ENCODE measurements at places on chromosomes 12 and 14. TPM values are rescaled to one million over a fixed set of nuclear protein-coding genes. Genes with fewer than 3 reads are reported as not detected.

DNA sequence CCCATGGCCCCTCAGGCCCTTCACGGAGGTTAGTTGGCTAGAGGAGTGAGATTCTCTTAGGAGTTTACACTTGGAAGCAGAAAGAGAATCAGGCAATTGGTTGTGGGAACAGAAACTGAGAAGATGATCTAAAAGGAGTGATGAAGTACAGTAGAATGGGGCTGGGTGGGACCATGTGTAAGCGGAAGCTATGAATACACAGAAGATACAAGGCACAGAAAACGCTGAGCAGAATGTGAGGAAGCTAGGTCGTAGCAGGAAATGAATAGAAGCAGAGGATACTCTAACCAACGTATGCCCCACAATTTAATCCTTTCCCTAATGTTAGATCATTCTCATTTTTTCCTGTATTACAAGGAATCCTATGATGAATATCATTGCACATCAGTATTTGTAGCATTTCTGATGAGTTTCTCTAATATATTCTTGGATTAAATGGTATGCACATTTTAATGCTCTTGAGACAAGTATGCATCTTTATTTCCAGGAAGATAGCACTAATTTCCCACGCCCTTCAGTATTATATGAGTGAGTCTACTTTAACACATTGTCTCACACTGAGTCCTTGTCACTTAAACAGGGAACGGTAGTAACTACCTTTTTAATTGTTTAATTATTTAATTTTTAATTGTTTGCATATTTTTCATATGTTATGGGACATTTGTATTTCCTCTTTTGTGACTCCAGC, 273.2 kb downstream of the APAF1 start:
- DNase-seq = no peak

- peak; percentile 20 for DNase-seq
Measured at GRCh38 chr12:14769466-14769968, 33.8 kb downstream of the WBP11 start.

- DNase-seq = no peak
Measured at GRCh38 chr14:20412411-20412810, 890 bp downstream of the TEP1 start.

DNA sequence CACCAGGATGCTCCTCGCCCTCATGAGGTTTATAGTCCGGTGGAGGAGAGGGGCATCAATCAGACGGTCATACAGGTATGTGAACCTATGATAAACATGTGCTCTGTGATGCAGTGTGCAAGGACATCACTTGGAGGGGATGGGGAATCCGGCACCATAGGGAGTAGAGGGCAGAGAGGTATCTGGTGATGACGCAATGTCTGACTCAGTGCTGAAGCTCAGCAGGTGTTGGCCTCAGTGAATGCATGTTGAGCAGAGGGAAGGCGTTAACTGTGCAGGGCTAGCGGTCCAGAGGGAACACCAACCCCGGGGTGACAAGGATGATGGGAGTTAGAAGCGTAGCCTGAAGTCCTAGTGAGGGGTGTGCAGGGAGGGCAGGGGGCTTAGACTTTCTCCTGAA, 200.9 kb downstream of the TMEM132C start:
- DNase-seq = no peak

DNA sequence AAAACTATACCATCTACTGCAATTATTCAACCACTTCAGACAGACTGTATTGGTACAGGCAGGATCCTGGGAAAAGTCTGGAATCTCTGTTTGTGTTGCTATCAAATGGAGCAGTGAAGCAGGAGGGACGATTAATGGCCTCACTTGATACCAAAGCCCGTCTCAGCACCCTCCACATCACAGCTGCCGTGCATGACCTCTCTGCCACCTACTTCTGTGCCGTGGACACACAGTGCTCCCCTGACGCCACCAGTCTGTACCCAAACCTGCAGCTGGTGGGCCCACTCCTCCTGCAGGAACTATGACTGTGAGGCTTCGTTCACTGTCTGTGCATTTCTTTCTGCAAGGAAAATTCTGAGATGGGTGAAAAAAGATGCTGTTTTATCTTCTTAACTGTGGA, 284.7 kb downstream of the DAD1 start:
- no peak for DNase-seq

DNA sequence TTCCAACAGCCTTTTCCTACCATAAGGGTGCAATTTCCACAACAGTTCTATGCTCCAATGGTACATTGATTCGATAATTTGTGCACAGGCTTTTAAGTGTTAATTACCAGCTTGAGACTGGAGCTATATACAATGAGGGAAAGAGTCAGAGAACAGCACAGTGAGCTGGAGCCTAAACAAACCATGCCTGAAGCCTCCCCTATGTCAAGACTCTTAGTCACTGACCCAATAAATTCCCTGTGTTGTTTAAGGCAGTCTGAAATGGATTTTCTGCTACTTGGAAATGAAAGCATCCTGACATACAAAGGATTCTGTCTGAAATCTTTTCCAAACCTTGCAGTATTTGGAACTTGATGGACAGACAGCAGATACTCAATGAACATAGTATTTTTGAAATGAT, 149.0 kb downstream of the EFCAB11 start:
- DNase-seq = peak; percentile 62

Gene KCNC2
- not detected for total RNA-seq

Gene ENDOU
- under 0.01 TPM for total RNA-seq

- DNase-seq = peak; percentile 25
Measured at GRCh38 chr12:12723681-12724420, 6.7 kb downstream of the CDKN1B start.

DNA sequence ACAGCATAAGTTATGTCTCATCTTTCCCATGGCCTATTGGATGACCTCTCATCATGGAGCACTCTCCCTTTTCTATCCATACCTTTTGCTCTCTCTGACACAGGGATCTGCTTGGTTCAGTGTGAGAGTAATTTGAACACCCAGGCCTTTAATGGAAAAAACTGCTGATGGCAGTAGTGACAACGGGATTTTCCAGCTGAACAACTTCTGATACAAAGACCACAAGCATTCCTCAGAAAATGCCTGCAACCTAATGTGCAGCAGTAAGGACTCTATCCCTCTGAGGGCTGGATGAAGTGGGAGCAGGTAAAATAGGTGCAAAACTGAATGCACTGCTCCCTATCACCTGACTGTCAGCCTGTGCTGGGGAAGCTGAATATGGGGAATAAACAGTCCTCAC, 51.0 kb downstream of the KANSL2 start:
- no peak for DNase-seq

DNA sequence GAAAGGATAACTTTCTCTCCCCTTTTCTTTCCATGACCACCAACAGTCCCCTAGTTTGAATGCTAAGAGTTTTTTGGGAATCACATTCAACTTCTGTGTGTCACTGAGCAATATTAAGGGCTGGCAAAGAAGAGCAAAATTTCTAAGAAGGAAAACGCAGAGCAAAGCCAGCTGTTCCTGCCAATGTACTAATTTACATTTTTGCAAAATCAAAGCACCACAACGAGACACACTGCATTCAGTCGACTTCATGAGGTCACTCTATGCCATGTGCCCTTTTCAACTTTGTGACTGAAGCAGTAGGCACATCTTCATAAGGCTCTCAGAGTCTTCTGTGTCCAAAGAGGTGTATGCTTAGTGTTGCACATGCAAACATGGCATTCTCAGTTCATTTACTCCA, 66.4 kb downstream of the PTPRR start:
- DNase-seq = no peak

GRCh38 chr12:81639196-81639595, 120.0 kb downstream of the PPFIA2 start:
- DNase-seq = no peak

Gene ASPG
- not detected for total RNA-seq

- peak; percentile 88 for DNase-seq
Measured at GRCh38 chr12:80648881-80649280, 58.6 kb upstream of the MYF6 start.

Gene LGR5
- not detected for total RNA-seq

DNA sequence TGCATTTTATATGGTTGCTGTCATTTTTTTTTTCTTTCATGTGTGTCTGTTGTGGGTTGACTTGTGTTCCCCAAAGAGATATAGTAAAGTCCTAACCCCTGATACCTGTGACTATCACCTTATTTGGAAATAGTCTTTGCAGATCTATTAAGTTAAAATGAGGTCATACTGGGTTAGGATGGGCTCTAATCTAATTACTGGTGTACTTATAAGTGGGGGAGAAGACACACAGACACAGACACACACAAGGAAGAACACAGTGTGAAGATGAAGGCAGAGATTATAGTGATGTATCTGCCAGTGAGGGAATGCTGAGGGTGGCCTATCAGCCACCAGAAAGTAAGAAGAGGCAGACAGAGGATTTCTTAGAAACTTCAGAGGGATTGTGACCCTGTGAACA, 318.4 kb upstream of the ATP2B1 start:
- DNase-seq = no peak

DNA sequence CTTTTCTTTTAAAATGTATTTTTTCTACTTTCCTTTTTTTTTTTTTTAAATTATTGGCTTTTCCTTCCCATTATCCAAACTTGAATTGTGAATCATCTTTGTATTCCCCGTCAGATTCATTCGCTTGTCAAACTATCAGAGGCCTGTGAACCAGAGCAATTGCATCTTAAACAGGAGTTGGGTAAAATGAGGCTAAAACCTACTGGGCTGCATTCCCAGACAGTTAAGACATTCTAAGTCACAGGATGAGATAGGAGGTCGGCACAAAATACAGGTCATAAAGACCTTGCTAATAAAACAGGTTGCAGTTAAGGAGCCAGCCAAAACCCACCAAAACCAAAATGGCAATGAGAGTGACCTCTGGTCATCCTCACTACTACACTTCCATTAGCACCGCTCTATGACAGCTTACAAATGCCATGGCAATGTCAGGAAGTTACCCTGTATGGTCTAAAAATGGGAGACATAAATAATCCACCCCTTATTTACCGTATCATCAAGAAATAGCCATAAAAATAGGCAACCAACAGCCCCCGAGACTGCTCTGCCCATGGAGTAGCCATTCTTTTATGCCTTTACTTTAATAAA, 19.9 kb downstream of the FUT8 start:
- DNase-seq = no peak

GRCh38 chr12:56591961-56592360, 38.2 kb downstream of the BAZ2A start:
- DNase-seq = peak; percentile 26

DNA sequence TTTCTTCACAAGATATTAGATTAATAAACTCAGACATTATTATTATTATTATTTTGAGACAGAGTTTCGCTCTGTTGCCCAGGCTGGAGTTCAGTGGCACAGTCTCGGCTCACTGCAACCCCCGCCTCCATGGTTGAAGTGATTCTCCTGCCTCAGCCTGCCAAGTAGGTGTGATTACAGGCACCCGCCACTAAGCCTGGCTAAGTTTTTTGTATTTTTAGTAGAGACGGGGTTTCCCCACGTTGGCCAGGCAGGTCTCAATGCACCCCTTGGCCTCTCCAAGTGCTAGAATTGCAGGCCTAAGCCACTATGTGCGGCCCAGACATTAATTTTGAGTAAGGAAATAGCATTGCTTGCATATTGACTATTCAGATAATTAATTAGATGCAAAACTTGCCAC, 554.9 kb upstream of the LRFN5 start:
- DNase-seq = no peak

Gene ASCL1
- total RNA-seq = not detected

GRCh38 chr12:87254381-87255030, 774.7 kb downstream of the C12orf50 start:
- no peak for DNase-seq

DNA sequence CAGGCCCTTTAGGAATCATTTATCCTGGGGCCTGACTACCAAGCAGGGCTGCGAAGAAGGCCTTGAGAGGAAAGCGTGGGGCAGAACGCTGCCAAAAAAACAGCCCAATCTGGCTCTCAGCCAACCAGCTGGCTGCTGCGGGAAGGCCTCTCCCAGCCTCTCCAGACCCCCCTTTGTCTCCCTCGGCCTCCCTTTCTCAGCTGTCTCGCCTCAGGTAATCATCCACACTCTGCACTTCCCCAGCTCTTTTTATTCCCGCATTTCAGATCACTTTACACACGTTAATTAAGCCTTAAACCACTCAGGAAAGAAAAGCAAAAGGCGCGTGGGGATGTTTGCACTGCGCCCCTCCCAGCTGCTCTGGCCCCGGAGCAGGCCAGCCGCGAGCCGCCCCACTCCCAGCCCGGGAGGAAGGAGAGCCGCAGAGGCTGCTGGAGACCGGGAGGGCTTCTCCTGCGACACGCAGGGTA, 208.2 kb upstream of the FOXN3 start:
- no peak for DNase-seq

GRCh38 chr12:40444174-40444573, 219.4 kb downstream of the LRRK2 start:
- DNase-seq = no peak

Gene IAPP
- not detected for total RNA-seq

GRCh38 chr12:25102402-25102801, 92.6 kb downstream of the DNAI7 start:
- DNase-seq = no peak

DNA sequence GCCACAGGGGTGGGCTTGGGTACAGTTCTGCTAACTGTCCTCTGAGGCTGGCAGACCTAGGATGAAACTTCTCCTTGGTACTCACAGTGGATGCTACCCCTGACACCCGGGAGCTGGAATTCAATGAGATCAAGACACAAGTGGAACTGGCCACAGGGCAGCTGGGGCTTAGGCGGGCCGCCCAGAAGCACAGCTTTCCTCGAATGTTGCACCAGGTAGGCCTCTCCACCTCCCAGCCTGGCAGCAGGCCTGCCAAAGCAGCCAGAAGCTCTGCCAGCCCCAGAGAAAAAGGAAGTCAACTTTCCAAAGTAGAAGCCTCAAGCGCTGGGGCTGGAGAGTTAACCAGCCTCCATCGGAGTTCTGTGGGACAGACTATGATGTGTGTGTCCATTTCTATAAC, 2.4 kb upstream of the NRL start:
- no peak for DNase-seq

DNA sequence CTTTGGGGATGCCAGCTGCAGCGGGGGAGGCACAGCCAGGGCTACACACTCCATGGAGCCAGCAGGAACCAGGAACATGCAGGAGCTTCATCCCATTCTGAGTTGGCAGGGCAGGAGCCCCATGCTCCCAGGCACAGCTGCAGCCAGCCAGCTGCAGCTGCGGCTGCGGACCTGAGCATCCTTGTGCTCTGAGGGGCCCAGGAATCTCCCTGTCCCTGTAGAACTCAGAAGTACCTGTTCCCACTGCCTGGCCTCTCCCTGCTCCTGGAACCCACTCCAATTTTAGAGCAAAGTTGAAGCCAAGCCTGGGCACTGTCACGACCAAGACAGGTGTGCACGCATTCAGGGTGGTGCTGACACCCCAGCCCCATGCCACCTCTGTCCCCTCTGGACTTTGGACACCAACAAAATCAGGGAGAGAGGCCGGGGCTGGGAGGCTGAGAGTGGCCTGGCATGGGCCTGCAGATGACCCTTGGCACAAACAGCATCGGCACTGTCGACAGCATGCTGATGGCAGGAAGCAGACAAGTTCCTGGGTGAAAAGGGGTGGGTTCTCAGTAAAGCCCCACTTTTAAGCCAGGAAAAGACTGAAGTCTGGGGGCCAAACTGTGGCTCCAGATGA, 257.3 kb upstream of the LRFN5 start:
- no peak for DNase-seq

Gene SDSL
- total RNA-seq = 6.3 TPM
